ENCODE measurements at places on chromosomes 5 and 9.

- no peak for DNase-seq
Observed at GRCh38 chr5:123659011-123659410, 147.0 kb downstream of the CSNK1G3 start.

DNA sequence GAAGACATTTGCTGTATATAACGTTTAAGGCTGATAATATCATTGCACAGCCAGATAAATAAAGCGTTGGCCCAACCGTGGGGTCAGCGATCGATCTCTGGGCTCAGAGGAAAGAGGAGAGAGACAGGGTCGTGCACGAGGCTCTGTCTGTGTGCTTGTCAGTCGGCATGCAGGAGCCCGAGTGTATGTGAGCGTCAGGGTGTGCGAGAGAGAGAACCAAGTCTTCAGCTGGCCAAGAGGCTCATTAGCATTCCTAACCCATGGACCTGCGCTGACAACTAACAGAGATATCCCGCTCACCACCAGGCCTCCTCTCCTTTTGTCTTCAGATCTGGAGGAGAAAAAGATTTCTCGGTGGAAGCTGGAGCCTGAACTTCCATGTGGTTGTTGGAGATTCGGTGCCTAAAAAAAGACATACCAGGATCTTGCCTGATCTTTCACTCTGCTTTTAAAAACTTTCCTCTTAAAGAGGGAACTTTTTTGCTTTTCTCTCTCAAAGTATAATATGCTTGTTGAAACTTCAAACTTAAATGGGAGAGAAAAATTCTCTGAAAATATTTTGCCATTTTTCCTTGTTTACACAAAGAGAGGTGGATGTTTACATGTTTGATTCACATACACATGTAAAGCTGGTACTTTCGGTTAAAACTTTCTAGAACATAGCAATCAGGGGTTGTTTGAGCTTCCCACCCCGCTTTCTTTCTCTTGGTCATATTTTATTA, 16.5 kb downstream of the NR2F1 start:
- DNase-seq: no peak

- peak; percentile 93 for DNase-seq
Observed at GRCh38 chr9:124220946-124221451, 36.8 kb upstream of the NEK6 start.

DNA sequence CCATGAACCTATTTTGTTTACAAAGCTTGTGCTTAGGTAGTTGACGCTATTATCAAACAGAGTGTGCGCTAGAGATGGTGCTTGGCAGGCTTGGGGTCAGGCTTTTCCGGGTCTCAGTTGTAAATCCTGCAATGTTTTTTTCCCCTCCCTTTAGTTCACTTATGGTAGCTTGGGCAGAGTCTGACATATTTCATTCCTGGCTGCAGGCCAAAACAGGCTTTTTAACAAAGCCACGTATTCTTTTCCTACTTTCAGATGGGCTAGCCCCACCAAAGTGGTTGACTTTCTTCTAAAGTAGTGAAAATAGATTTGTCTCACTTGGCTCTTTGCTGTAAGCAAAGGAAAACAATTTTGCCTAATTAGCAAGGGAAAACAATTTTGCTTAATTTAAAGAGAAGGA, 58.0 kb upstream of the FBN2 start:
- DNase-seq: no peak

DNA sequence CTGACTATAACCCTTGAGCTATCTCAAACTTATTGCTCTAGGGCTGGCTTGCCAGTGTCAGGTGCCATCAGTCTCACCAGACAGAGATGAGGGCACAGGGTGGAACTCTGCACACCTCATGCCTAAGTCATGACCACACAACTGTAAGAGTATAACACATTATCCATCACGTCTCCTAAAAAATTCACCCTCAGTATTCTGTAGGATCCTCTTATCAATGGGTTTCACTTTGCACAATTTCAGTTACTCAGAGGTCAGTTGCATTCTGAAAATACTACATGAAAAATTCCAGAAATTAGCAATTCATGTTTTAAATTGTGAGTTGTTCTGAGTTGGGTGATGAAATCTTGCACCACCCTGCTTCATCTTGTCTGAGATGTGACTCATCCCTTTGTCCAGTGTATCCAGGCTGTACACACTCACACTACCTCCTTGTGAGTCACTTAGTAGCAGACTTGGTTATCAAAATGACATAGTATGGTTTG, 690.9 kb upstream of the CDH18 start:
- peak; percentile 86 for DNase-seq

DNA sequence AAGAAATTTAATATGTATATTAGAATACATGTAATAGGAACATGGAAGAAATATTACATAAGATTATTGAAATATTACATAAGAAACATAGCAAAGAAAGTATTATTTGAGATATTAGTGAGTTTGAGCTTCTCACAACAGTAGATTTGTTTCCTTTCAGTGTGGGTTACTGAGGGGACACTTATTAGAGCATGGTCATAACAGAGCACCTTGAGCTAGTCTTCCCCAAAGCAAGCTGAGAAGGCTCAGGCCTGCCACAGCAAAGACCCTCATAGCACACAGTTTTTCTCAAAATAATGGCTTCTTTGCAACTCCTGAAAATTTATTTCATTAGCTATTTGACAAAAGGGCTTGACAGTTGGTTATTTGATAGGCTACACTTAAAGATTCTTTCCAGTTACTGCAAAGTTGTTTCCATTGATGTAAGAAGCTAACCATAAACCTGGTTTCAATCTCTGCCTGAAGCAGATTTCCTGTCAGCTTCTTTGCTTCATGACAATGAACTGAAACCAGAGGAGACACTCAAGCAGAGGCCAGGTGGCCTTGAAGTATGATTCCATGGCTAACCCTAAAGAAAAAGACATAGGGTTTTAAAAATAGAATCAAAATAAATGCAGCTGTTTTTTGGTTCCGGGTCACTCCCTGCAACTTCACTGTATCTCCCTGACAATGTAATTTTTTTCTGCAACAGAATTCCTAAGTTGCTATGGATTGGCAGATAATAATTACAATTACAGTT, 68.6 kb downstream of the ERMP1 start:
- DNase-seq: no peak

DNA sequence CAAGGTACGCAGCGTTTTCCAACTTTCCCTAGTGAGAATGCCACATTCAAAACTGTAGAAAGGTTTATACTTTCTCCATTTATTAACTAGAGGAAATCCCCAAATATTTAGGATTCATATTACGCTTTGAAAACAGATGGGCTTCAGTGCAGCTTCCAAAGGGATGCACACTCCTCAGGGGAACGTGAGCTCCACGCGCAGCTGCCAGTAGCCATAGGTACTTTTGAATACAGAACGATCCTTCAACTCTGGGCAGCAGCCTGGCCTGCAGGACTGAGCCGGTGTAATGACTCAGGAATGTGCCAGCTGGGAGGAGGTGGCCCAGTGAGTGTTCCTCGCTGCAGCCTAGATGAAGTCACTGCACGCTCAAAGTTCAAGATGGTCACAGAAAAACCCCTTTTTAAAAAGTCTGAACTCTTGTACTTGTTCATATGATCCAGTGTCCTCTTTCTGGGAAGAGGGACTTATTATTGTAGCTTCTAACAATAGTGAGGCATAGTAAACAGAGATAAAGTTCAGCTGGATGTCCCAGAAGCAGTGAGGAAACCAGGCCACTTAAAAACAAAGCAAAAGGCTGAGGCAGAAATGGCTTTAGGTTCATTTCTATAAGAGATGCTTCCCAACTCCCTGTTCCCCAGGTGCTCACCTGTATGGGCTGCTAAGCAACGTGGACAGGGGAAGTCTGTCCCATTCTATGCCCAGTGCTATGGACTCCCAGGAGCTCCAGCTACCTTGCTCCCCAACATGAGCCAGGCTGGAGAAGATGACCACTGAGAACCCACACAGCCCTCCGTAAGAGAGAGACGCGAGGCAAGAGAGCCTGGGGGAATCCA, 130.0 kb downstream of the LHFPL2 start:
- DNase-seq: peak; percentile 73

All from PC-3 (cell line).